ENCODE measurements at places on chromosomes 1 and 21.

DNA sequence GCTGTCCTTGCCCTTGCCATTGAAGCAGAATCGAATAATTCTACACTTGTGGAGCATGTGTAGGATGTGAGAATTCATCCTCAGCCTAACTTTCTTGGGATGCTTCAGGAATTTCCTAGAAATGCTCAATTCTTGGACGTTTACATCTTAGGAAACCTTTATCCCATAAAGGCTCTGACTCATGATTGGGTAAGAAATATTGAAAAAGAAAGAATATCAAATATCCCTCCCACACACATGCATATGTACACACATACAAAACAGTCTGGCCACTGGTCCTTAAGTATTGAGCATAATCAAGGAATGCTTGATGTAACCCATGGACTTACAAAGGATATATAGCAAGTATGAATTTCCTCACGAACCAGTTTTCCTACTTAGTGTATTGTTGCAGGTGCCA, 83.9 kb upstream of the IPO9 start:
- no peak for DNase-seq

GRCh38 chr21:45041351-45041805, 33.0 kb upstream of the ADARB1 start:
- no peak for DNase-seq

DNA sequence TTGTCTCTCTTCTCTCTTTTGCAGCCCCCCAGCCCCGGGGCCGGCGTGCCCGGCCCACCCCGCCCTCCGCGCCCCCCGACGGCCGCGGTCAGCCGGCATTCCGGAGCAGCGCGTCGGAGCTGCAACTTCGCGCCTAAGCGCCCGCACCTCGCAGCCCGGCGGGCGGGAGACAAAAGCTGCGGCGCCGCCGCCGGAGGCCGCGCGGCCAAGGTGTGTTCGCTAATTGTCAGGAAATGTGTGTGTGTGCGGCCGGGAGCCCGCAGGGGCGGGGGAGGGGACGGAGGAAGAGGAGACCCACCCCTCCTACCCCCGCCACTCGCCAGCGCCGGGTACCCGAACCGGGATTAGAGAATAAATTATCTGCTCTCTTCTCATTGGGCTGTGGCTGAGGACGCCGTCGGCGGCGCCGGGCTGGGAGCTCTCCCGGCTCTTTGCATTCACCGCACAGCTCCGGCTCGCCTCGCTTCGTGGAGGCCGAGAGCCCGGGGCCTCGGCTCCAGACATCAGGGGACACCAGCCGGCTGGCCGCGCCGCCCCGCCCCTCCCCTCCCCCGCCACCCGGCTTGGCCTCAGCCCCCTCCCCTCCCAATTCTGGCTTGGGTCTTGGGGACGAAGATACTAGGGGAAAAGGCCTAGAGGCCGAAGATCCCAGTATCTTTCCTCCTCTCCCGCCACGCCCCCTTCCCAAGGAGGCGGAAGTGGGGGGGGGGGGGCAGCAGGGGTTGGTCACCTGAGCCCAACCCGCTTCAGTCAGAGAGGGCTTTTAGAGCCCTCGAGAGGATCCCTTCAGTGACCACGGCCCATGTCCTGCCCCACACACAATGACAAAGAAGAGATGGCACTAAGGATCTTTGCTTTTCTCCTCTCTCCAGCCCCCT, 1.3 kb upstream of the BLACAT1 start:
- no peak for DNase-seq

DNA sequence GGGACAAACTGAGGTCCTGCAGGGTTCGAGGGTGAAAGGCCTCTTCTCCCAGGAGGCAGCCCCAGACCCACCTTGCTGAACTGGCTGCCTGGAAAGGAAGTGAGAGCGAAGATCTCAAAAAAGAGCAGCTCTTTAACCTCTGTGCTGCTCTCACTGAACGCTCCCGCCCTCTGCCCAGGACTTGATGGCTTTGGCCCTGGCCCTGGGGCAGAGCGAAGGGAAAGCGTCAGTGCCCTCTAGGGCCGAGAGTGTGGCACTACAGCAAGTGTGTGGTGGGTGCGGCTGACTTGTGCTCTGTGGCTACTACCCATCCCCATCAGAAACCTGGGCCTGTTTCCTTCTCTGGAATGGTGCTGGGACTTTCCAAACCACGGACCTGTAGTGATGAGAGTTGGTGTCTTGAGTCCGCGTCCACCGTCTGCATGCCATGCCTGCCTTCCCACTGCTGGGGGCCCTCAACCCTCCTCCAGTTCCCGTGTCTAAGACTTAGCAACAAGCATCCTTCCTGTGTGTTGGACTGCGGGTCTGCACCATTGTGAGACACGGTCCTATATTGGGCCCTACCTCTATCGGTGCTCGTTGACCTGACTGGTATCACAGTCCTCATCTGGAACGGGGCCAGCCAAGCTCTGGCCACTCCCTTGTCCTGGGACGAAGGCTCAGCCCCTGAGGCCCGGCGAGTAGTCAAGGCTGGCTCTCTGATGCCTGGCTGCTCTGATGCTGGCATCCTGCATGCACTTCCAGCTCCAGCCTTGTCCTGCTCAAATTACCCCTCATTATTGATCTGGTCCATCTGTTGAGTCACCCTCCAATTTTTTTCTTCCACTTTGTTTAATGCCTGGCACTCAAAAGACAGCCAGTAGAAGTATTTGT, 180.3 kb downstream of the DISC1 start:
- DNase-seq = peak; percentile 30

DNA sequence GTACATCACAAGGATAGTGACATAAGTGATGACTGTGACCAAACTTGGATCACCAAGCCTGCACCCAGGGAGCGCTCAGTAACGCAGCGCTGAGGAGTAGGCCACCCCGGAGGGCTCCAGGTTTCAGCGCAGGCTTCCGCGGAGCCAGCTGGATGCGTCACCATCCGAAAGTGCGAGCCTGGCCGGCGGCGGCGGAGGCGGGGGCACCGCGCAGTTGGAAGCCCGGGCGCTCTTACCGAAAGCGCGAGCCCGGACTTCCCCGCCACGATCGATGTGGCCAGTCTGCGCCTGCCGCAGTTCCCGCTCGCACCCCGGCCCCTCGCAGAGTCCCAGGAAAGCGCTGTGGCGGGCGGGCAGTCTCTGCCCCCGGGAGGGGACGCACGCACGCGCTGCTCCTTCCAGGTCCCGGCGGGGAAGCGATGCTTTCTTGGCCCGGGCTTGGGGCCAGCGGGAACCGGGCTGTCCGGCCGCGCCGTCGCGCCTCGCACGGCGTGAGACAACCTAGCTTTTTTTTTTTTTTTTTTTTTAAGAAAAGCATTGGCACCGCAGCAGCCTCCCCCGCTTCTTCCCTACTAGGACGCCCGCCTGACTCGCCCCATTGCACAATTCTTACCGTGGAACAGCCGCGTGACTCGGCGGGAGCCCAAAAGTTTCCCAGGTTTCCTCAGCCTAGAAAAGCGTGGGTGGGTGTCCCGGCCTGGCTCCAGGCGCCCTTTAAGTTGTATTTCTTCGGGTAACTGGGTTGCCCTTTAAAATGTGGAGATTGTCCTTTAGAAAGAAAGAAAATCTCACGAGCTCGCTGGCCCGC, 36.4 kb upstream of the JAK1 start:
- peak; percentile 74 for DNase-seq

DNA sequence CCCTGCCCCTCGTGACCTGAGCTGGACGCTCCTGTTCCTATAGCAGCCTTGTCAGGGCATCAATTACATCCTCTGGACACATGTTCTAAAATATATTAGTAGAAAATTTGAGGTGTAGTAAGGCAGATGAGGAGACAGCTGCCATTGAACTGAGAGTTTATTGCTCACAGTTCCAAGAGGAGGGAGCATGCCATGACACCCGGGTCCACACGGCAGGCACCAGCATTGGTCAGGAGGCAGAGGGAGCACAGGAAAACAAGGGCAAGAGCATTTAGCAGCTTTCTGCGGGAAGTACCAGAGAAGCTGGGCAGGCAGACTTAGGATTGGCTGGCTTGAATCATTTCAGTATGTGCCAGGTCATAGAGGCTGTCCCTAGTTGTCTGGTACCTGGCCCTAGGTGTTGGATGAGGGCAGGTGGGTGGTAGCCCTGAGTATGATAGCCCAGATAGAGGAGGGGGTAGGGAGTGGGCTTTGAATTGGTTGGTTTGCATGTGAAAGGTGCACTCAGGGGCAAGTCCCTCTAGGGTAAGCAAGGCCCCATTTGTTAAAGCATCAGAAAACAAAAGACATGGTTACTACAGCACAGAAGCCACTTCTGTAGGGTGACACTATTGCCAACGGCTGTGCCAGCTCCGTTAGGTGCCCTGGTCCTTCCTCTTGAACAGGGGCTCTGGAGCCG, 223.6 kb upstream of the RAB4A start:
- DNase-seq = no peak

- no peak for DNase-seq
These were observed 197.8 kb upstream of the GALNT2 start for GRCh38 chr1:229869240-229869639.

DNA sequence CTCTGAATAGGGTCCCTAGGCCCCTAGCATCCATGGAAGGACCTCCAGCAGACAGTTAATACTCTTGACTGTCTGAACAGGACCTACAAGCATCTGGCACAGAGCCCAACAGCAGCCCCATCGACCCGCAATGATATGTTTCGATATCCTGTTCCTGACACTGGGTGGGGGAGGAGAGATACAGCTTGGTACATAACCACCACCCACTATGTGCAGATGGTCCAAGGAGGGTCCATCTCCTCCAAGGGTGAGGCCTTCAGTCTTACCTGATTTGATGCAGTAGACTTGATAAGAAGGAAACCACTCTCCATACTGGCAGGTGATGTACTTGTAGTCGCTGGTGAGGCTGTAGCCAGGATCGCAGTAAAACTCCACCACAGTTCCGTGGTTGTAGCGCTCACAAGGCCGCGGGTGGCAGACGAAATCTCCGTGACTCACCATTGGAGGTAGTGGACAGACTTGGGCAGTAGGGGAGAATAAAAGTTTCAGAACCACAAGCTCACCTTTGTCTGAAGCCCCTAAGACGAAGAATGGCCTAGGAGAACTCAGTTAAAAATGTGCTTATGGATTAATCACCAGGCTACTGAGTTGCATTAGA, 86.0 kb upstream of the TLR5 start:
- DNase-seq = no peak

DNA sequence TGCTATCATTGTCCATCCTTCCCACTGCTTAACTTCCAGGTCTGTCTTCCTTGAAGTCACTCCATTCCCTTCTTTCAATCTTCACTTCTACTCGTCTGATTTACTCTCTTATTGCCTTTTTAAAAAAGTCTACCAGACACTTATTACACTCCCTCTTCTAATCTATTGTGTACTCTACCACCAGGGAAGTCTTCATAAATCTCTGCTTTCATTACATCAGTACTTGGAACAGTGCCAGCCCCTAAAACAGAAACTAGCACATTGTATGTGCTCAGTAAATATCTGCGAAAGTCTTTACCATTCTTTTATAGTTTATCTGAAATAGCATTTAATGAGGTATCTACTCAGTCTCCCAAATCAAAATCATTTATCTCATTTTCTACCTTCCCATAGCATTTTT, 236.4 kb downstream of the USH2A start:
- no peak for DNase-seq

GRCh38 chr21:34698270-34699015, 29.6 kb downstream of the CLIC6 start:
- no peak for DNase-seq

- DNase-seq = no peak
These were observed 181.2 kb upstream of the ESRRG start for GRCh38 chr1:216904471-216904870.

All from stimulated activated naive B cell treated with anti-CD40 and anti-IgM and Interleukin-4, amounts not matched to agents 10 μg/mL and 1 μg/mL and 100 μg/mL, for 72 hours (primary cell).